Mucosa of descending colon (tissue), 3 donors: ENCODE measurements at places on chromosomes 13 and 19.
A peak's percentile ranks its signal among the peaks of the same experiment; 100 is the strongest.

GRCh38 chr13:48542581-48543341 is 9.9 kb upstream of the RCBTB2 start:
- DNase-seq = peak; percentile 43

GRCh38 chr13:97353927-97354675 is 79.9 kb upstream of the RAP2A start:
- no peak for DNase-seq

- DNase-seq = no peak
These were observed 25.3 kb downstream of the CLEC4M start for GRCh38 chr19:7788178-7788932.

GRCh38 chr19:12872255-12872654 is 9.0 kb downstream of the DNASE2 start:
- DNase-seq = no peak

- no peak for DNase-seq
These were observed 143.3 kb downstream of the KCNRG start for GRCh38 chr13:50158385-50159165.

GRCh38 chr13:101152184-101152583 is 264.1 kb downstream of the NALCN start:
- no peak for DNase-seq

- DNase-seq = no peak
These were observed 162.8 kb upstream of the SOX1 start for GRCh38 chr13:111904166-111904565.

DNA sequence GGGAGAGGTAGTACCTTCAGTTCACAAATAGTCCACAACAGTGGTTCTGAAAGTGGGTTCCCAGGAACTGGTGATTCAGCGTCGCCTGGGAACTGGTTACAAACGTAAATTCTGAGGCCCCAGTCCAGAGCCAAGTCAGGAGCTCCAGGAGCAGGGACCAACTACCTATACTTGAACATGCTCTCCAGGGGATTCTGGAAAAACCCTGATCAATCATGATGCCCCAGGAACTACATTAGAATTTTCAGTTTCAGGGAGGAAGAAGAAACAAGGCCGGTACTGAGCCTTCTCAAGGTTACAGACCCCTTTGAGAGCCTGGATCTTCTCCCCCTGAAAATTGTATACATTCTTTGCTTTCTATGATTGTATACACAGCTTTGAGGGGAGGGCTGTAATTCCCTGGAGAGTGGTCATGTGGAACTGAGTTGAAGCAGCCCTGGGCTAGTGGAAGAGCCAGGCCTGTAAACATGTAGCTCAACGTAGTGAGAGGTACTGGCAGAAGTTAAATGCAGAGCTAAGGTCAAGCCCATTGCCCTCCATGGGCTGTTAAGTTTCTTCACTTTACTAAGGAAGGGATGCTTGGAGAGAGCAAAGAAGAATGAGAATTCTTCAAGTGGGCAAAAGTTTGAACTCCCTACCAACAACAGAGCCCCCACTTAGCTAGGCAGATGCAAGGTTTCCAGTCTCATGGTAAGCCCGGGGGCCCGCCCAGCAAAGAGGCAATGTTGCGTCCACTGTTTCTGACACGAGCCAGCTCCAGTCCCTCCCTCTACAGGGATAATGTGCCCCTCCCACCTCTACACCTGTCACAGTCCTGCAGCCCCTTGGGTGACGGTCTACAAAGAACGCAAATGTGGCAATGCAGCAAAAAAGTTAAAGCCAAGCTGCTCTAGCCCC is 17.0 kb downstream of the DOCK9 start:
- DNase-seq = no peak

- no peak for DNase-seq
These were observed 114.9 kb upstream of the TMTC4 start for GRCh38 chr13:100789481-100789880.

- DNase-seq = no peak
These were observed 187.3 kb upstream of the UBL3 start for GRCh38 chr13:30037766-30038165.

GRCh38 chr19:39481229-39481545 is 549 bp downstream of the TIMM50 start:
- DNase-seq = no peak

- peak; percentile 38 for DNase-seq
These were observed 3.7 kb upstream of the SIN3B start for GRCh38 chr19:16825312-16826052.

DNA sequence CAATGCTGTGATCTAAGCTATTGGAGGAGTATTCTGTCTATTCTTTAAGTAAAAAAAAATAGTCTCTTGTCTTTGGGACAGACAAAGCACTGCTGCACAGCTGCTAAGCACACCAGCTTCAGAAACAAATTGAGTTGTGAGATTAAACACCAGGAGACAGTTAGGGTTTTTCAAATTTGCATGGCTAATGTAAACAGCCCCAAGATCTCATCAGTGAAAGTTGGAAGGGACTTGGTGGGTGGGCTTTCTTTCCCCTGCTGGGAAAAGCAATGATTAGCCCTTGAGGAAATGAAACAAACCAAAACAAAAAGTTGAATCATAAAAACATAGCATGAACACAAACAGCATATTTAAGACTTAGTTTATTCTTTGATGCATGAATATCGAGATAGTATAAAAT is 143.6 kb upstream of the SLITRK1 start:
- no peak for DNase-seq

DNA sequence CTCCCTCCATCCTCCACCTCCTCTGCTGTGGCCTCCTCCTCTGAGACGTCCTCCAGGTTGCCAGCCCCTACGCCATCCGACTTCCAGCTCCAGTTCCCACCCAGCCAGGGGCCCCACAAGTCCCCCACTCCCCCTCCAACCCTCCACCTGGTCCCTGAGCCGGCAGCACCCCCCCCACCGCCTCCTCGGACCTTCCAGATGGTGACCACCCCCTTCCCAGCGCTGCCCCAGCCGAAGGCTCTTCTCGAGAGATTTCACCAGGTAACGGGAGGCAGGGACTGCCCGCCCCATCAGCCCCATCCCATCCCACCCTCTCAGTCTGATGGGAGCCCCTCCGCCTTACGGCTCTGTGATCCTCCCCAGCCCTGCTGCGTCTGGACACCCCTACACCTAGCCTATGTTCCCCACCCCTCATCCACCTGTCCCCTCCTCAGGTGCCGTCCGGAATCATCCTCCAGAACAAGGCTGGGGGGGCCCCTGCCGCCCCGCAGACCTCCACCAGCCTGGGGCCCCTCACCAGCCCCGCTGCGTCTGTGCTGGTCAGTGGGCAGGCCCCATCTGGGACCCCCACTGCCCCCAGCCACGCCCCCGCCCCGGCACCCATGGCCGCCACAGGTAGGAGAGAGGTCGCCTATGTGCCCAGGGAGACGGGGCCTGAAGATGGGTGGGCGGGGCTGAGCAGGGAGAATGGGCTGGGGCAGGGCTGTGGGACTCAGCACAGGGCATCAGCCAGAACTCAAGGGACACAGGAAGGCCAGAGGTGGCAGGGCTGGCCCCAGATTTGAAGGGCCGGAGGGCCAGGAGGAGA is 18.6 kb upstream of the EHD2 start:
- no peak for DNase-seq

GRCh38 chr19:7596211-7596937 is 711 bp downstream of the CAMSAP3 start:
- DNase-seq = peak; percentile 35

DNA sequence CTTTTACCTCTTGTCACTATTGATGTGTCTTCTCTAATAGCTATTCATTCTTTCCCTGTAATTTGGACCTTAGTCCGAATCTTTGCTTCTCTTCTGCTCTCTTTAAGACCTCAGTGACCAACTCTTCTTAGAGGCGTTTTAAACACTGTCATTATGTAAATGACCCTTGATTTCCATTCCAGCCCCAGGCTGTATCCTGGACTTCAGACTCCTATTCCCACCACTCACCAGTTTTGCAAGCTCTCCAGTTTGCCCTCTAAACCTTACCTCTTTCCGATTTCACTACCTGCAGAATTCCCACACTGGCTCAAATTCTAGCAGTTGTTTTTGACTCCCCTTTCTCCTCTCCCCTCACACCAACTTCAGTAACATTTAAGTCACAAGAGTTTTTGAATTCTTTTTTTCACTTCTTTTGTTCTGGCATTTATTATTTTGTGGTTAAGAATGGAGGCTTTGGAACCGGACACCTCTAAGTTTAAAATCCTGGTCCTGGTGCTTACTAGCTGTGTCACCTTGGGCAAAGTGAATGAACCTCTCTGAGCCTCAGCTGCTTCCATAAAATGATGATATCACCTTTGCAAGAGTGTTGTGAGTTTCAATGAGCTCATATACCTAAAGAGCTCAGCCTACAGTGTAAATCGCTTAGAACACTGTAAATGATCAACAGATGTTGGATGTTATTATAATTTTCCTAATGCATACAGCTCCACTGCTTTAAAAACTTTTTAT is 13.6 kb upstream of the HMGB1 start:
- DNase-seq = no peak

GRCh38 chr19:51047031-51047335 is 12.2 kb upstream of the KLK12 start:
- no peak for DNase-seq

DNA sequence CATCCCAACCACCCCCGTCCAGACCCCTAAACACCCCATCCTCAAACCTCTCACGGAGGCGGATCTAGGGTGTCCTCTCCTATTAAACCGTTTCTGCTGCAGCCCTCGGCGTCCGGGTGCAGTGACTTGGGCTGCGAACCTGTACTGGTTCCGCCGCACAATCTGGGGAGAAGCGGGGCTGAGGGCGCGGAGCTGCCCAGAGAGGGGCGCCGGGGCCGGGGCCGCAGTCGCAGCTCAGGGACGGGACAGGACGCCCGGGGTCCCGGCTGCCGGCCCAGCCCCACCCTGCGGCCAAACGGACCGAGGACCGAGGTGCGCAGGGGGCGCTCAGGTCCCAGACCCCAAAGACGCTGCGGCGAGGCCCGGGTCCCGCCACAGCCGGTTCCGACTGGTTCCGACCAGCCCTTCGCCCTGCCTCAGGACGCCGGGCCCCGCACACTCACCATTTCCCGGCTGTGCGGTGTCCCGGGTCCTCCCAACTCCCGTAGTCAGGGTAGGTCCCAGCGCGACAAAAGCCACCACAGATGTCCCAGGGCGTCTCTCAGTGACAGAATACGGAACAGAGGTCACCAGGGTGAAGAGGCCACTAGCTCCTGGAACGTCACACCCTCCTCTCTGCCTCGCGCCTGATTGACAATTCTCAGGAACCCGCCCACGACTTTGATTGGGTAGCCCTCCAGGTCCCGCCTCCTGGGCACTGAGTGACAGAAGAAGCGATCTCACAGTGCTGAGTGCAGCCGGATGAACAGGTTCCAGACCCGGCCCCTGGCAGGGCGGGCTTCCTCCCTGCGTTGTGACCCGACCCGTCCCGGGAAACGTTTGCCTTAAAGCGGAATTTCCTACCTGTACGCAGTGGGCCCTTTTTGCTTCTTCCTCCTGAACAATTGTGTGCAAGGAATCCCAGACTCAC is at the start of gene ZNF44:
TSS of gene ZNF44 (minus strand) at position 635 of the 910 bp plus-strand sequence. CDS start at position 446, 189 bp downstream.
- peak; percentile 99 for DNase-seq

- no peak for DNase-seq
These were observed 863 bp downstream of the AURKC start for GRCh38 chr19:57231686-57232085.

DNA sequence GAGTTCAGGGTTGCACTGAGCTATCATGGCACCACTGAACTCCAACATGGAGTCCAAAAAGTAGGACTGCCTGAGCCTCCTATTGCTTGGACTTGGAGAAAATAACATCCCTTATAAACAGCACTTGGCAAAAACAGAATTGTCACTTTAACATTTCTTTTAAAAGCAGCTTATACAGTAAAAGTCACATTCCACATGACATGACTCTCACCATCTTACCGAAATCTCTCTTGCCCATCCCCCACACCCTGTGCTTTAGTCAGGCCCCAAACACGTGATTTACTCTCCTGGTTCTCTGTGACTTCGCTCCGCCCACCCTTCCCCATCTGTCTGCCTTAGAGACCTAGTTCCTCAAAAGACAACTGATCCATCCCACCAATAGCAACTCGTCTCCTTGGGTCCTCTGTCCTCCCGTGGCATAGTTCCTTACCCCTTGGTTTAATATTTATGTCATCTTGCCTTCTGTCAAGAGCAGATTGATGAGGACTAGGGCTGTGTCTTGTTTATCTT is 4.6 kb downstream of the SAFB start:
- peak; percentile 38 for DNase-seq

DNA sequence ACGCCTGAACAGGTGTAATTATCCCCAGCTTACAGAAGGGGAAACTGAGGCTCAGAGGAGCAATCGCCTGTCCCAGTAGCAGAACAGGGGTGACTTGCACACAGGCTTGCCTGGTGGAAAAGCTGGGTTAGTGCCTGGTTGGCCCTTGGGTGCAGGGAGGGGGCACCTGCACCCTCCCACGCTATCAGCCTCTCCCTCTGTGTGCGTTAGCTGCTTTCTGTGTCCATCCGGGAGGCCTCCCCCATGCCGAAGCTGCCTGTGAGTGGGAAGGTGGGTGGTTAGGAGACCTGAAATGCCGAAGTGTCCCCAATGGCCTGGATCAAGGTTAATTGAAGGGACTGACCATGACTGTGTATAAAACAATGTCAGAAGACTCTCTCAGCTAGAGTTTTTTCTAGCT is 295.0 kb downstream of the ZNF536 start:
- no peak for DNase-seq

DNA sequence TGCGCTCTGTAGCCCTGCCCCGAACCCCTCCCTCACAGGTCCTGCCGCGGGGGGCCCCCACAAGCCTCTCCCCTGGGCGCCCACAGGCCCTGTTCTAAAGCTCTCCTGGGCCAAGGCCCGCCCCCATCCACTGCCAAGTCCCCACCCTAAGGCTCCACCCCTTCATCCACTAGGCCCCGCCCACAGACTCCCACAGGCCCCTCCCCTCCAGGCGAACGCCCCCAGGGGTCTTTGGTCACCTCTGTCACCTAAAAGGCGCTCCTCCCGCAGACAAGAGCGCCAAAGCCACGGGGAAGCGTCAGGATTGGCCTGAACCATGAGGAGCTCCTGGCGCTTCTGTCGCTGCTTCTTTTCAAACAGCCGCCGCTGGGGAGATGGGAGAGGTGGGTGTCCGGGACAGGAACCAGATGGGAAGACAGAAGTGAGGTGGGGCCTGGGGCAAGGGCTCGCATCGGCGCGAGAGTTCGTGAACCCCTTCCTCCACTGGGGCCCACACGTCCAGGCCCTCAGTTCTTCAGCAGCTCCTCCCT is 2.3 kb downstream of the TULP2 start:
- peak; percentile 75 for DNase-seq

DNA sequence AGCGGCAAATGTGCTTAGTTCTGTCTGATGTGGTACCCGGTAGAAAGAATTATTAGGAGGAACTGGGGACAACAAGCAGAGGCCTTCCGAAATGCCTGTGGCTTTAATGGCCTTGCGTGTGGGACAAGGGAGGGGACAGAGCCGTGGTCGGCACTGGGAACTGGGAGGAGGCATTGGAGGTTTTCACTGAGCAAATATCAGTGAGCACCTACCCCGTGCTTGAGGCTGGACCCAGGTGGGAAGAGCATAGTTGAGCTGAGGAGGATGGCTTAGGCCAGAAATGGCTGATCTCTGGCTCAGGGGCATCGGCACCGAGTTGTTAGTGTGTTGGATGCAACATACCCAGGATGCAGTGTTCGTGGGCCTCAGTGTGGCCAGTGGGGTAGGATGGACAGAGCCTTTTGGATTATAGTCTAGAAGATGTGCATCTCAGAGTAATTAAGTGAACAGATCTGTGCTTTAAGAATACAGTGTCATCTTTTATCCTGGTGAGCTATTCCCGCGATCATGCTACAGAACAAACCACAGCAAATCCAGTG is 201.3 kb downstream of the TEX29 start:
- no peak for DNase-seq
